Immature natural killer cell (primary cell): ENCODE measurements at places on chromosomes 11 and 22.
A peak's percentile ranks its signal among the peaks of the same experiment; 100 is the strongest.

GRCh38 chr22:44616461-44616860 lies 85.5 kb upstream of the PRR5 start:
- no peak for DNase-seq

- DNase-seq = peak; percentile 38
Measured at GRCh38 chr22:46293577-46294260, 3.0 kb upstream of the GTSE1 start.

GRCh38 chr22:31046539-31047226 lies 34.4 kb upstream of the SMTN start:
- DNase-seq = no peak

DNA sequence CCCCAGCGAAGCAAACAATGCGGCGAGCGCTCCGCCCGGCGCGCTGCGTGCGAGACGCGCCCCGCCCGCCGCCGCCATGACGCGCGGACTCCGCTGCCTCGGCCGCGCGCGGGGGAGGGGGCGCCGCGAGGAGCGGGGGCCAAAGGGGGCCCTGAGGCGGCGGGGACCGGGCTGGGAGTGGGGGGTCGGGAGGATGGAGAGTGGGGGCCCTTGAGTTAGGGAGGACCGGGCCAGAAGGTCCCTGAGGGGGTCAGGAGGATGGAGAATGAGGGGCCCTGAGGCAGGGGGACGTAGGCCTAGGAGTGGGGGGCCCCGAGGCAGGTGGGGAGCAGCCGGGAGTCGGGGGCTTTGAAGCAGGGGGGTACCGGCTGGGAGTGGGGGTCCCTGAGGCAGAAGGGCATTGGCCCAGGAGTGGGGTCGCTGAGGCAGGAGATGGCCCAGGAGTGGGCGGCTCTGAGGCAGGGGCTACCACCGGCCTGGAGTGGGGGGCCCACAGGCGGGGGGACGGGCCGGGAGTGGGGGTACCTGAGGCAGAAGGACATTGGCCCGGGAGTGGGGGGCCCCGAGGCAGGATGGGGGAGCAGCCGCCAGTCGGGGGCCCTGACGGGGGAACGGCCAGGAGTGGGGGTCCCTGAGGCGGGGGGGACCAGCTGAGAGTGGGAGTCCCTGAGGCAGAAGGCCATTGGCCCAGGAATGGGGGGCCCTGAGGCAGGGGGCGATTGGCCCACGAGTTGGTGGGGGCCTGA lies at the start of gene BRD1:
Gene BRD1 (minus strand): TSS at position 21 of the 746 bp plus-strand sequence. CDS start 3,556 bp downstream, outside the sequence.
- DNase-seq = peak; percentile 60

DNA sequence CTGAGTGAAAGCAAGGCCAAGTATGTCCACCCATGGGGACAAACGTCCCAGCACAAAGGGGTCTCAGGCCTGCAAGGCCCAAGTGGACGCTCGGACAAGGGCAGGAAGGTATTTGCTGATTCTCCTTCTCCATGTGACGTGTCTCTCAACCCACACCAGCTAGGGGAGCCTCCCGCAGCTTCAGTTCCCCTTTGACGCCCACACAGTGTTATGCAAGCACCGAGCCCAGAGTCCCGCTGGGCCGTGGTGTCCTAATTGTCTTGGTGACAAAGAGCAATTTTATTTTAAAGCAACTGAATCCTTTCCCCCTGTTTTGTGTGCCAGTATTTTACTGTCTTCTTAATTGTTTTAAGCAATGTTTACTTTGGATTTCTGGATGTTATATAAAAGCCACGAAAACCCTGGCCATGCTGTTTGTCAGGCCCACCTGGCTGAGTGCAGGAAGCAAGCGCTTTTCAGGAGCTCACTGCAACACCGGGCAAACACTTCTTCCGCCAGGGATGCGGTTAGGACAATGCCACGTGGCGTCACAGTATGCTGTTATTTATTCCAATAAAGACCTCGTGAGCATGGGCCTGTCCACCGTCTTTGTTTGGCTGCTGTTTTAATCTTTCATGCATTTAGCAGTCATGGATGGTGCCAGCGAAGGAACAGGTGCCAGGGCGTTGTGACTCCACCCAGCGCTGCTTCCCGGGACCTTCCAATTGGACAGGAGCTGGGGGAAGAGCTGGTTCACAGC lies 8.2 kb upstream of the PARVG start:
- DNase-seq = no peak

GRCh38 chr11:8204596-8204995 lies 35.8 kb upstream of the RIC3 start:
- DNase-seq = no peak

DNA sequence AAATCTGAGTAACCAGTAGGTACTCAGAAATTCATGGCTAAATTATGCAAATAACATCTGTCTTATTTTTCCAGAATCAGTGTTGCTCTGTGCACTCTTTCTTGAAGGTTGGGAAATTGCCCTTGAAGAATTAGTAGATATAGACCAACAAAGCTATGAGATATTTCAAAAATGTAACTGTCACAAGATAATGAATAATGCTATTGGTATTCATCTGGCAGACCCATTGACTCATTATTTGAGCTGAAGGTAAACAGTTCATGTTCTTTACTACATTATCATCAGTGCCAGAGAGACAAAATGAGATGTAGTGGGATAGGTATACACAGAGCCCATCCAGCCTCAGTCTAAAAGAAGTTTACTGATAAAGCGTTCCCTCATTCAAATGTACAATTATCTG lies 274.7 kb downstream of the CASP12 start:
- DNase-seq = no peak
